Activated gamma-delta T cell (primary cell): ENCODE measurements at places on chromosomes 5 and 9.

GRCh38 chr5:121378559-121379359, 472.9 kb upstream of the FTMT start:
- no peak for DNase-seq

DNA sequence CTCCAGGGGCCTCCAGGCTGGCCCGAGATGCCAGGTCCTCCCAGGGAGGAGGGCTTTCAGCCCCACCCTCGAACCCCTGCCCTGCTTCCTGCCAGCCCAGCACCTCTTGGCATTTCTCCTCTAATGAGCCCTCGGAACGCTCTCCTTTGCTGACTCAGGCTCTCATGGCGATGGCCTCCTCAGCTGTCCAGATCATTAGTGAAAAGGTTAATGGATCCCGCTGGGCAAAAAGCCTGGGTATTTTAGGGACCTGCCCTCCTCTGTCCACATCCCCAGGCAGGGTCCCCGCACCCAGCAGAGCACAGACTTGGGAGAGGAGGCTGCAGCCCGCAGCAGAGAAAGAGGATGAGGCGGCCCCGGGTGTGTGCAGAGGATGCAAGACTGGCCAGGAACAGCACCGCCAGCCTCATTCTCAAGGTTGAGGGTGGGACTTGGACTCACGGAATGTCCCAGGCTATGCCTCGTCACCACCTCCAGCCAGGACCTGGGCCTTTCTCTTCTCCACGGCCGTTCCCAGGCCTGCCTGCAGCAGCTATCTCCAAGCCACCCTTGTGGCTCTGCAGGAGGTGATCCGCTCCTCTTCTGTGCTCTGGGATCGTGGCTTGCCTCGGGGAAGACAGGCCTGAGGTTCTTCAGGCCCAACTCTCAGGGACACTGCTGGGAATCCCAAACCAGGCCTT, 23.0 kb upstream of the ADAMTS2 start:
- DNase-seq, result no peak

DNA sequence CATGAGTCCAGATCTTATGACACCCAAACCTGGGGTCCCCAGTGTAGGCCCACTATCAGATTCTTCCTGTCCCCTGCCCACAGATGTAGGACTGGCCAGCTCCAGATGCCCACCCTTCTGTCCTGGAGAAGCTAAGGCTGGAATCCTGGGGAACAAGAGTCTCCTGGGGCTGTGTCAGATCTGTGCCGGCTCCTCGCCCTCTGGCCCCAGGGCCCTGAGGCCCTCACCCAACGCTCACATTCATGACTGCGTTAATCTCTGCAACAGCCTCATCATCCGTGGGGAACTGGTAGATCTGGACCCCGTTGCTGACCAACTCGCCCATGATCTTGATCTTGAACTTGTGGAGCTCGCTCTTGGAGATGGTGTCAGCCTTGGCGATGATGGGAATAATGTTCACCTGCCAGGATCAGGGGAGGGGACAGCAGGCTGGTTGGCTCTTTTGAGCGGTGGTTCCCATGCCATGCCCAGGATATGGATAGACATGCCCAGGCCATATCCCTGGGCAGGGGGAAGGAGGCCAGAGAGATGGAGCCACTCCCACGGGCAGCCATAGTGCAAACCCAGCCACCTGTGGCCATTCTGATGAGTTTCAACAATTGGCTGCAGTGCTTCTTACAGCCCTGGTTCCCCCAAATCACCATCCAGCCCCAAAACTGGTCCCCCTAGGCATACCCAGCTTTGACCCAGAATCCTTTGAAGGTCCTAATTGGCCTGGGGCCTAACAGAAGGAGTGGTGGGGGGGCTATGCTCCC, 14.6 kb downstream of the SEPTIN8 start:
- no peak for DNase-seq

GRCh38 chr5:126171916-126172315, 251.3 kb upstream of the GRAMD2B start:
- no peak for DNase-seq

DNA sequence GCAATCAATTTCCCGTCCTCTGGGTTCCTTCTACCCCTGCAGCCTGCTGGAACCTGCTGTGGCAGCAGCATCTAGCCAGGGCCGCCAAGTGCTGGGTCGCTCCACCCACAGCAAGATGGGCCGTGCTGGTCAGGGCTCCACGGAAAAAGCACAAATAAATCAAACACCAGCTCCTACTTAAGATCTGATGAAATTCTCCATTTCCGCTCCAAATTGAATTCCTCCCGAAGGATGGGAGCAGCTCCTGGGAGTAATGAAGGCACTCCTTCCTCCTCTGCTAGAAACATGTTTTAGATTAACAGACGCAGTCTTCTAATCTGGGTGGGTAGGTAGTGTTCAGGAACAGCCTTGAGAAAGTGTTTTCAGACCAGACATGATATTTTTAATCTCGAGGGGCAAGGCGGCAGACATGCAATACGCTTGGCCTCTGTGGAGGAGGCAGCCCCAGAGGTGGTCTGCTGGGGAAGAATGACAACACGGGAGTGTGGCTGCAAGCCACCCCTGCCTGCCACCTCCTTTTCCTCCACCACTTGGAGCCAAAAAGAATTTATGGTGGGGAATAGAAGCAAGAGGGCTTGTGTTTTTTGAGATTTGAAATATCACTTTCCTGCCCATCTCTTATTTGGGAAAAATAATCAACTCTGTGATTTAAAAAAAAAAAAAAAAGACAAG, 194.1 kb downstream of the AOPEP start:
- DNase-seq, result no peak

- DNase-seq, result no peak
Measured at GRCh38 chr9:105842023-105842644, 147.8 kb downstream of the TMEM38B start.

DNA sequence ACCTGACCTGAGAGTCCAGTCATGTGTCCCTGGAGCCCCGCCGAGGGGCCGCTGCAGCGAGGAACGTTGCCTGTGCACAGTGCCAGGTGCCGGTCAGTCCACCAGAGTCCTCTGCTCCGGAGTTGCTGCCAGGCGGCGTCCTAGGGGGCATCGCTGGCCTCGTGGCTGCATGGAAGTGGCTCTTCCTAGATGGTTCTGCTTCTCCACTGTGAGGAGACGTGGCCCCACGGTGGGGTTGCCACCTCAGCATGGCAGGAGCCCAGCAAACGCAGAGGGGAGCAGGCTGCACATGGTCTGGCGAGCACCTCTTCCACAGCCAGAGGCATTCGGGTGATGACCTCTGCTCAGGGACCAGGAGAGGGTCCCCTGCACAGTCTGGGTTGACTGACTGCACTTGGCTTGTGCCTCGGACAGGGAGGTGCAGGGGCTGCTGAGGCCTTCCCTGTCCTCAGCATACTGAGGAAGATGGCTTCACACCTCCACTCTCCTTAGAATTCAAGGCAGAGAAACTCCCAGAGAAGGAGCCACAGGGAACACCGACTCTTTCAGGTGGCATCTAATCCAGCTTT, 25.9 kb upstream of the POMT1 start:
- DNase-seq, result no peak

DNA sequence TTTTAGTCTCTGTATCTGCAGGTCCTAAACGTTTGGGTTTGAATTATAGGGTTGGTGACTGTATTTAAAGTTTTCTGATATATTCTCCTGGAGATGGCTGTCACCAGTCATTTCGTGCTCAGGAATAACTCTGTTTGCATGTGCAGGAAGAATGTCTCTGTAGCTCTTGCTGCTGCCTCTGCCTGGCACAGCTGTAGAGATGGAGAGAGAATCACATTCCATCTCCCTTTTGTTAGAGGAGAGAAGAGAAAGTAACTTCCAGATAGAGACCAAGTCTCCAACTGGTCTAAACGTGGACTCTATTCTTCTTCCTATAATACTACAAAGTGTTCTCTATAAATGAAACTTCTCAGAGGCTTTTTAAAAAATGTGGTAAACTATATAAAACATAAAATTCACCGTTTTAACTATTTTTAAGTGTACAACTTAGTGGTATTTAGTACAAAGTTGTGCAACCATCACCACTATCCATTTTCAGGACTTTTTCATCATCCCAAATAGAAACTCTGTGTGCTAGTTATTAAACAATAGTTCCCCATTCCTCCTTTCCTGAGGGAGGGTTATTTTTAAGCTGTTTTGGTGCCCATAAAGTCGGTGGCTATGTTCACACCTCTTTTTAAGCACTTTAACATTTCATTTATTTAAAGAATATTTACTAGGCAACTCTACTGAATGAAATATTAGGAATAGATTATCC, 20.7 kb upstream of the STARD4 start:
- no peak for DNase-seq

- DNase-seq, result no peak
Measured at GRCh38 chr5:100273846-100274580, 261.2 kb upstream of the FAM174A start.

DNA sequence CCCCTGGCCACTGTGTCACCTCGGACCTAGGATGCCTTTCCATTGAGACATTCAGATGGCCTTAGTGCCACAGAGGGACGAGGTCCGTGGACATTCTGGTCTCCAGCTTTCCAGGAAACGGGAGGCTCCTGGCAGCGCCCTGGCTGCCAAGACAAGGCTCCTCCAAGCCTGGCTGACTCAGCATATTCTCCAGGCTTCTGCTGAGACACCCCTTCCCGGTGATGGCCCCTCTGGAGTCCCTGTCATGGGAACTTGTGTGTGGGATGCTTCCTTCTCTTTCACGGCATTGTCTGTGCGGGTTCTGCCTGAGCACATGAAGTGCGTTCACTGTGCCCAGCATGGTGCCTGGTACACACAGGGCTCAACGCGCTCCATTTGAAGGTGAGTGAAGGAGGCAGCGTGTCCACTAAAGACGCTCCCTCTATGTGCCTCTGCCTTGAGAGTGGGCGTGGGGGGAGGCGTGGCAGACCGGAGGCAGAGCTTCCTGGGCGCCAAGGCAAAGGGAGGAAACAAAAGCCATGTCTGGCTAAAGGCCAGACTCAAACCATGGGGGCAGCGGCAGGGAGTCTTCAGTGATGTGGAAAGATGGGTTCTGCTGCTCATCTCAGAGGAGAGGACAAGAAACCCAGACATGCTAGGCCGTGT, 46.4 kb upstream of the PRRC2B start:
- no peak for DNase-seq

GRCh38 chr5:125295405-125295872, 549.0 kb upstream of the ZNF608 start:
- DNase-seq, result no peak

GRCh38 chr9:129344641-129345495, 166.8 kb upstream of the IER5L start:
- DNase-seq, result no peak

- DNase-seq, result no peak
Measured at GRCh38 chr5:21654-22233, 70.2 kb upstream of the PLEKHG4B start.

DNA sequence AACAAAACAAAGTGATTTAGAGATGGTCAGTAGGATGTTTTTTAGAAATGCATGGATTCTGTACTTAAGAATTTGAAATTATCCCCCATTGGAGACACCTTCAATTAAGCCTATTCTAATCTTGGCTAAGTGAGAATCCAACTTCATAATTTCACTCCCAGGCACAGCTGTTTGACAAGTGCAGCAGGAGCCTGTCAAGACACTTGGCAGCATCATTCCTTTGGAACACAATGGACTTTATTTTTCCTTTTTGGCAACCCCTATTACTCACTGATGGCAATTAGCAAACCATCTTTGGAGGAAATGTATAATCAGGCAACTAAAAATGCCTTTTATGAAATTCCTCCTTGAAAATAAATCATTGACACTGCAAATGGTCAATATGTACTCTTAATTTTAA, 194.7 kb downstream of the GLIS3 start:
- DNase-seq, result no peak

- DNase-seq, result no peak
Measured at GRCh38 chr5:108937221-108937620, 189.5 kb downstream of the FER start.

DNA sequence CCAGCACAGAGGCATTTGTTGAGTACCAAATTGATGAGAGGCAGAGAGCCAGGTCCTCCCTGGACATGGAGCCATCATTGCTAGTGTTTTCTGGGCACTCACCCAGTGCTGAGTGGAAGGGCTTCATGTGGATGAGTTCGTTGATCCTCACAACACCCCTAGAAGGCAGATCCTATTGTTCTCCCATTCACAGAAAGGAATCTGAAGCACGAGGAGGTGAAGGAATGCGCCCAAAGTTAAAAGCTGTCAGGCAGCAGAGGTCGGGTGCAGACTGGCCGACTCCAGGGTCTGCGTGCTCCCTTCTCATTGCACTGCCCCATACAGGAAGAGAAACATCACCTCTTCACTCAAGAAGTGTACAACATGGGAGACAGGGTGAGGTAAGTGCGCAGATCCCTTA, 153.5 kb upstream of the TNPO1 start:
- DNase-seq, result no peak

GRCh38 chr5:178649580-178649979, 22.7 kb upstream of the CLK4 start:
- DNase-seq, result no peak

DNA sequence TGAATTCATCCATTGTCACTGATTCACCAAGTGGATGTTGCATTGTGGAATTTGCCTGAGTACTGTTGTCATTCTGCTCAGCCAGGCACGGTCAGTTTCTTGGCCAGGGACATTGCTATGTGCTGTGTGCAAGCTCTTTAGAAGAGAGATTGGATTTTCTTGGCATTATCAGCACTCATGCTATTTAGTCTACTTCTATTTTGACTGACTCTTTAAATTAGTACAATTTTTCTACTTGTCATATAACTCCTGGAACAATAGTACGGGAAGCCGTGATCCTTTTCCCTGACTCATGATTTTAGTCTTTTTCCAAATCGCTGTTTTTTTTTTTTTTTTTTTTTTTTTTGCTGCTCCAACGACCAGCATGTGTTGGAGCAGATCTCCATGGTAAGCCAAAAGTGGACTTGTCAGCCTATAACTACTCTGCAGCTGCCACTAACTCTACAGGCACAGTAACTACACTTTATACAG, 129.7 kb downstream of the CDC42SE2 start:
- no peak for DNase-seq

GRCh38 chr5:122394284-122394930, 82.4 kb downstream of the SNCAIP start:
- DNase-seq, result no peak

- DNase-seq, result no peak
Measured at GRCh38 chr9:126784401-126784800, 20.4 kb upstream of the ZBTB43 start.

DNA sequence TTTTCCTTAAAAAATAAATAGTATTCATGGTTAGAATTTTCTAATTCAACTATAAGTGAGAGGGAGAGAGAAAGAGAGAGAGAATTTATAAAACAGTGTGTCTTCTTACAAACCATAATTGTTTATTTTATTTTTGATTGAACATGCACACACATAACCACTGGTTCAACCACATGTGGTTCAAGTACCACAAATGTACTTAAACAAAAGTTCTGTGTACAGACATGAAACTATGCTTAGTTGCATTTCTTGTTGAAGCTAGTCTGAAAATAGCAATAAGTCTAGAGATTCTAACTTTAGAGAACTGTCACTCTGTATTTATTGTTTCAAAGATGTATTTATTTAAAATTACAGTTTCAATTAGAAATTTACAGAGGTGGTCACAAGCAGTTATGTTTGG, 130.6 kb upstream of the PDE4D start:
- DNase-seq, result no peak

DNA sequence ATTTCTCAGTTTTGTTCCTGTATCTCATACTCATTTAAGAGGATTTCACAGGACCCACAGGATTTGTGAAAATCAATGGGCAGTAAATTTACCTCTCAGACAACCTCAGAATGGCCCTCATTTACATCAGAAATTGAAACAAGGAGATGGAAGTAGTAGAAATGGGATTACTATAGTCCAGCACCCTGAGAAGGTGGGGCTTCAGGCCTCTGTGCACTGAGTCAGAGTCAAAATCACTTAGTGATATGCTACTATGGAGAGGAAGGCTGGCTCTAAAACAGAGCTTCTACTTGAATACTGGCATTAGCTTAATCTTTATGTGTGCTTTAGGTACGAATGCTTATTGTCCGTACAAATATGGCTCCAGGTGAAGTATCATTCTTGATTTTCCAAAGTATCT, 159.3 kb downstream of the CEP120 start:
- DNase-seq, result no peak
